ENCODE measurements at places on chromosomes 6 and 20.

- DNase-seq: no peak
Observed at GRCh38 chr6:34484899-34485298, 19.0 kb downstream of the PACSIN1 start.

- no peak for DNase-seq
Observed at GRCh38 chr6:18269253-18269652, 4.9 kb upstream of the DEK start.

DNA sequence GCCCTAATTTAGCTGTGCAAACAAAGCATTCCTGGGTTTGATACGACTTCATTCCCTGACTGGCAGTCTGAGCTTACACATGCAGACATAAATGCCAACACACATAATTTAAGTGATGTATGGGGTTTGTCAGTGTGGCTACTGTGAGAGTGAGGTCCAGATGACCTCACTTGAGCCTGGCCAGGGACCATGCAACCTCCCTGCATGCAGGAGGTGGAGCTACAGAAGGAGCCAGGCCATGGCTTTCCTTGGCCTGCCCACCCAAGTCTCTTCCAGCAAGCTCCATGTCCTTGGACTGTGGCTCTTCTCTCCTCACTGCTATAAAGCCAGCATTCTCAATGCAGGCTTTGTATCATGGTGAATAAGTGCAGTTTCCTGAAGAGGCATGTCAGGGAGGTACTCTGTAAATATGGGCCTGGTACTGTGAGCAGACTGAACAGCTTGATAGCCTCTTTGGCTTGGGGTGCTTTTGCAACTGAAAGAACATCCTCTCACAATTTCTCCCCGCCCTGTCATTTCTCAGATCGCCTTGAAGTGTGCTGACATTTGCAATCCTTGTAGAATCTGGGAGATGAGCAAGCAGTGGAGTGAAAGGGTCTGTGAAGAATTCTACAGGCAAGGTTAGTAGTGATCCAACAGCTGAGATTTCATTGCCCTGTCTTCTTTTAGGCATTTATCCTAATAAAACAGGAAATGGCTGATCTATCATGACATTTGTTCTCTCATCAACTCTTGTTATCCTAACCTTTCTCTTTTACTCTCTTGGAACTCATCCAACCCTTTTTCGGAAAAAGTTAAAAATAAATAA lies 69.2 kb downstream of the MTFR2 start:
- no peak for DNase-seq

- DNase-seq: no peak
Observed at GRCh38 chr6:13099771-13100170, 228.6 kb downstream of the TBC1D7 start.

DNA sequence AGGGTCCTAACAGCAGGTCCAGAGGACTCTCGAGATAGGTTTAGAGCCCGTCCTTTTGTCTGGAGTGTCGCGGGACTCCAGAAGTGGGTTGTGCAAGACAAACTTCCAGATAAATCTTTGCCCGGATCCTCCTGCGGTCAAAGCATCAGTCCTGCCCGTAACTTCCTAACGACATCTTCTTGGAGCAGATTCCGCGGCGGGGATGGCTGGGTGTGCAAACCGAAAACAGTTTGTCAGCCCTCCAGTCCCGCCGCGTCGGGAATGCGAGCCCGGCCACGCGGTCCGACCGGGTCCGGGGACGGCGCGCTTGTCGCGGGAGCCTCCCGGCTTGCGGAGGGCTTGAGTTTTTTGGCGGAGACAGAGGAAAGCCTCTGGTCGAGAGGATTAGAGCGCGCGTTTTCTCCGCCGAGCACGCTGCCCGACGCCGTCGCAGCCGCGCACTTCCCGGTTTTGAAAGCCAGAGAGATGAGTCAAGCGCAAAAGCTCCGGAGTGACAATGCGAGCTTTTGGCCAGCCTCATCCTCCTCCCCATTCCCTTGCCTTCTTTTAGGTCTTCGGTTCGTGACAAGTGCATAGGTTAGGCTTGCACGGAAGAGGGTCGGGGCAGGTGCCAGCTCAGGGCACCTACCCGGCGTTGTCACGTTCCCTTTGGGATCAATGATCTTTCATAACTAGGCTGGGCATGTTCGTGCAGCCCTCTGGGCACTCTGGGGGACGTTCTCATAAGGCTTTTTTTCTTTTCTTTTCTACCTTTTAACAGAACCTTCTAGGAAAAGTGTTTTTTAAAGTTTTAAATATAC lies 91.3 kb upstream of the PRDM1 start:
- DNase-seq: no peak

GRCh38 chr6:112038756-112039430 lies 15.0 kb upstream of the CCN6 start:
- no peak for DNase-seq

GRCh38 chr6:118591897-118592296 lies 43.8 kb downstream of the PLN start:
- no peak for DNase-seq

DNA sequence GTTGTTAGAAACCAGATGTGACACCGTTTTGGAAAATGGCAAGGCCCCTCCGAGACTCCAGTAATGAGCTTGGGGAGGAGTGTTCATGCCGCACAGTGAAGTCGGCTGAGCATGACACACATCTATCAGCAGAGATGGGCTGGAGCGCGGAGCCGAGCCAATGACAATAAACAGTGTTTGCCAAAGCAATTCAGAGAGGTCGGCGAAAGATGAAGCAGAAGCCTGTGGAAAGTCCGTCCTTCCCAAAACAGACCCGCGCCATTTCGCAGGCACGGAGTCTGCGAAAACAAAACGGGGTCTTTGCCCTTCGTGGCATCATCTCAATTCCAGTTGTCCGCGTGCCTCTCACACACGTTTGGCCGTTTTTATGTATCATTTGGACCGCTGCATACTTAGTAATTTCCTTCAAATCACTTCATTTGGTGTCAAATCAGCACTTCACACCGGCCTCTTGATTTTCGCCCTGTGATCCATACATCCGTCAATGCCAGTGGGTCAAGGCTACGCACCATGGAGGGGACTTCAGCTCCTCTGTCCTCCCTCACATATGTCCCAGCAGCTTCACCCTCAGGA lies 71.3 kb downstream of the SULF2 start:
- DNase-seq: no peak

GRCh38 chr20:20808016-20808415 lies 95.6 kb upstream of the RALGAPA2 start:
- DNase-seq: no peak

GRCh38 chr20:62272200-62272599 lies 30.6 kb upstream of the ADRM1 start:
- no peak for DNase-seq

DNA sequence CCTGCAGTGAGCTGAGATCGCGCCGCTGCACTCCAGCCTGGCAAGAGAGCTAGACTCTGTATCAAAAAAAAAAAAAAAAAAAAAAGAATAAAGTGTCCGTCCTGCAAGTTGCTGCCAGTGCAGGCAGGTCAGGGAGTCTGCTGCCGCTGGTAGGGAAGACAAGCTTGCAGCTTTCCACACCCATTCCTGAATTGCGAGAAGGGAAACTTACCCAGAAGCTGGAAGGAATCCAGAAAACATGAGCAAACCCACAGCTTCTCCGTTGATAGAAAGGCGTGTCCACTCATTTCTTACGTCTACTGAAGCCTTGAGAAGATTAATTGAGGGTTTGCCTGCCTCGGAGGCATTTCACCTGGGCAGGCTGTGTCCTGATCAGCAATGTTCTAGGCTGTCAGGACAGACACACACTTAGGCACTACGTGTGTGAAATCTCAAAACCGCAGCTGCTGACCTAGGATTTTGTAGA lies 61.6 kb upstream of the DSP start:
- no peak for DNase-seq

GRCh38 chr6:168029459-168030217 lies 32.2 kb downstream of the KIF25 start:
- DNase-seq: no peak

- DNase-seq: no peak
Observed at GRCh38 chr6:14944593-14944992, 301.3 kb upstream of the JARID2 start.

- no peak for DNase-seq
Observed at GRCh38 chr6:15247500-15248450, 1.9 kb downstream of the JARID2 start.

DNA sequence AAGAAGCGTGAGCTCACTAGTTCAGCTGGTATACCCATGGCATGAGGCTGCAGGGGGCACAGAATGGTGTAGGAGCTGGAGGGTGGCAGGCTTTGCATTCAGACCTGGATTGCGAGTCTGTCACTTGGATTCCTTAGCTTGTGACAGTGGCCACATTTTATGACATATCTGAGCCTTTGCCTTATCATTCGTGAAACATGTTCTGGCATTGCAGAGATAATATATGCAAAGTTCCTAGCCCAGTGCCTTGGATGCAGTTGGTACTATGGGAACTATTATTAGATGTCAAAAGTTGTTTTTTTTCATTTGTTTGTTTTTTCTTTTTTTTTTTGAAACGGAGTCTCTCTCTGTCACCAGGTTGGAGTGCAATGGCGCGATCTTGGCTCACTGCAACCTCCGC lies 230.7 kb upstream of the PRDM1 start:
- no peak for DNase-seq

- DNase-seq: no peak
Observed at GRCh38 chr6:129345890-129346289, 364.1 kb downstream of the ARHGAP18 start.

- no peak for DNase-seq
Observed at GRCh38 chr6:141264101-141264500, 868.6 kb upstream of the GJE1 start.
